Left lung (tissue), 14 donors: ENCODE measurements at places on chromosomes 12 and 14. TPM values are rescaled to one million over a fixed set of nuclear protein-coding genes. Genes with fewer than 3 reads are reported as not detected.

- no peak for DNase-seq
- H3K36me3 ChIP-seq = no peaks in the 10 kb centered on the region
- H3K4me3 ChIP-seq = no peak overlapping the region
- H3K27ac ChIP-seq = no peak overlapping the region
- no peaks in the 10 kb centered on the region for H3K27me3 ChIP-seq
These were observed 33.0 kb downstream of the FRMD6 start for GRCh38 chr14:51684760-51685159.

DNA sequence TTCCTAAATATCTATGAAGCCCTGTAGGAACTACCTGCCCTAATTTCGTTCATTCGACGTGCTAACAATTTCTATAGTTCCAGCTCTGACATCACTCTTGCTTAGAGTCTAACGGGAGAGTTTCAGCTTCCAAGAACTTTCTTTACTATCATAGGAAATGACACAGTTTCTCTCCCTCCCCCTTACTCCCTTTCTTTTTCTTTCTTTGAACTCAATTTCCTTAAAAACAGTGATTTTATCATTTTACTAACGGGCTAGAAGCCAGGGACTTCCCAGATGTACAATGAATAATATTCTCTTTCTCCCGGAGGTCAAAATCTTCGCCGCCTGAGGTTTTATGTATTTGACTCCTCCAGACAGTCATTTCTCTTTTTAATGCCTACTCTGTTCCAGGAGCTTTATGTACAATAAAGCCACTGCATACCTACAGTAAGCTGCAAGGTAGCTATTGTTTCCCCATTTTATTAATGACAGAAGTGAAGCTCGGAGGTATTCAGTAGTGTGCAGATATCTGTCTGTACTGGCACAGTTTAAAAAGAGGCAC lies 15.7 kb downstream of the SMCO2 start:
- no peak overlapping the region for H3K4me3 ChIP-seq
- no peaks in the 10 kb centered on the region for H3K4me1 ChIP-seq
- no peak for DNase-seq
- no peaks in the 10 kb centered on the region for H3K27me3 ChIP-seq
- H3K27ac ChIP-seq = peak overlapping the region; percentile 39

DNA sequence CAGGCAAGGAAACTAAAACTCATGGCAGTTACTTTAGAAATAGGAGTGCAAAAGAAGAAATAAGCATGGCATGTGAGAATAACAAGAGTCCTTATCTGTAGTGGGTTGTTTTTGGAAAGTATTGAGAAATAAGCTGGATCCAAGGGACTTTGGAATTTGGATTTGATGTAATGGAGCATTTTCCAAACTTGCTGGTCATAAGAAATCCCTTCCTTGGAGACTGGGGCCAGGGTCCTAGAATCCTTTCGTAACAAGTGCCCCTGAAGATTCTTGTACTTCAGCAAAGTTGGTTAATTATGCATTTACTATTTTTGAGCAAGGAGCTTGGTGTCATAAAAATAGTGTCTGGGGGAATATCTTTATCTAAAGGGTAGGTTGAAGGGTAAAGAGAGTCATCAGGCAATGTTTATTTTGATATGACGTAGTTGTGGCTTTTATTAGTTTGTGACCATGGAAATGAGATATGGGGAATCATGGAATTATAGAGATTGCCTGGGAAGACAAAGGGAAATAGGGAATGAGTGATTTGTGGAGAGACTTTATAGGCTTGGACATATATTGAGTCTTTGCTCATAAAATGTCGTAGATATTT lies 53.9 kb downstream of the WNK1 start:
- no peaks in the 10 kb centered on the region for H3K27me3 ChIP-seq
- H3K36me3 ChIP-seq = no peaks in the 10 kb centered on the region
- DNase-seq = no peak
- H3K4me3 ChIP-seq = no peak overlapping the region
- peaks cover 84% of the 10 kb centered on the region for H3K4me1 ChIP-seq
- H3K27ac ChIP-seq = peak overlapping the region; percentile 39

- no peaks in the 10 kb centered on the region for H3K27me3 ChIP-seq
- no peaks in the 10 kb centered on the region for H3K36me3 ChIP-seq
- H3K27ac ChIP-seq = no peak overlapping the region
- no peak overlapping the region for H3K4me3 ChIP-seq
- H3K4me1 ChIP-seq = no peaks in the 10 kb centered on the region
- DNase-seq = no peak
These were observed 1367.3 kb upstream of the FLRT2 start for GRCh38 chr14:84162633-84163032.

DNA sequence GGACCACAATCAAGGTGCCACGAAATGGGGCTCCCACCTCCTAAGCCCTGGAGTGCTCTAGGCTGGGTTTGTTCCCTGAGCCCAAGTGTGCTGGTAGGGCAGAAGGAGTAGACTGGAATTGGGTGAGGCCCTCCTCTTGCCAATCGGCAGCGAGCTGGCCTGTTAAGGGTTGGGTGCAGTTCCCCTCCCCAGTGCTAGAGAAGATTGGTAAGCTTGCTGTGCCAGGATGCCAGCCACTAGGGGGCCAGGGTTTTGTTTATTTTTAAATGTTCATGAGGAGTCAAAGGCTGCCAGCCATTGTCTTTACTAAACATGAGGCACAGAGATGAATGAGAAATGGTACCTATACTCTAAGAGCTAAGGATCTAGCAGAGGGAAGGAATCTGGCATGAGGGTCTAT lies 79.7 kb downstream of the SPTB start:
- H3K36me3 ChIP-seq = no peaks in the 10 kb centered on the region
- no peak for DNase-seq
- H3K27me3 ChIP-seq = no peaks in the 10 kb centered on the region
- H3K27ac ChIP-seq = no peak overlapping the region
- H3K4me3 ChIP-seq = no peak overlapping the region

GRCh38 chr12:132837693-132838409 lies 9.2 kb upstream of the GOLGA3 start:
- DNase-seq = no peak
- H3K4me3 ChIP-seq = no peak overlapping the region
- no peaks in the 10 kb centered on the region for H3K36me3 ChIP-seq
- peaks cover 3% of the 10 kb centered on the region for H3K4me1 ChIP-seq
- no peaks in the 10 kb centered on the region for H3K27me3 ChIP-seq

GRCh38 chr12:18589316-18589715 lies 148.5 kb downstream of the PLCZ1 start:
- no peaks in the 10 kb centered on the region for H3K36me3 ChIP-seq
- no peak overlapping the region for H3K4me3 ChIP-seq
- H3K4me1 ChIP-seq = no peaks in the 10 kb centered on the region

GRCh38 chr14:58947156-58947555 lies 241.3 kb upstream of the DAAM1 start:
- no peak for DNase-seq
- H3K27me3 ChIP-seq = no peaks in the 10 kb centered on the region
- no peaks in the 10 kb centered on the region for H3K4me1 ChIP-seq

DNA sequence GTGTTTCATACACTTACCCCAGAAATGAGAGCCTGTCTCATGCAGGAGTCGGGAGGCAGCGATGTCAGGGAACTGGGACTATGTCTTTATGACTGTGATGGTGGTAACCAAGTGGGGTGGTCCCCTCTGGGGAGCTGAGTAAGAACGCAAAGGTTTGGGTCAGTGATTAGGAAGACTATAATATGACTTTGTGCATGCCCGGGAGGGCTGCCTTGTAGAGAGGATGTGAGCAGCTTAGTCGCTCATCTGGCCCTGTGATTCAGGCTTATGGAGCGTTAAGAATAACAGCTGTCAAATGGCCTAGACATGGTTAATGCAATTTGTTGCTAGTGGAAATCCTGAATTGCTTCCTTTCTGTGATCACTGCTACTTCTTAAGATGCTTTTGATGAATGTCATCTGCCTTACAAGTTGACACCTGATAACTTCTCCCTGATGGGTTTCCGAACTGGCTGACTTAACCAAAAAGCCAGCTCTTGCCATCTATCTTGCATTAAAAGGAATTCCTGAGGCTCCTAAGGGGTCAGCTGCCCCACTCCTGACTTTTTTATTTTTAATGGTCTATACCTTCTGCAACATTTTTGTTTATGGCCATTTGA lies 35.4 kb upstream of the AACS start:
- H3K36me3 ChIP-seq = peaks cover 13% of the 10 kb centered on the region
- no peak for DNase-seq
- no peak overlapping the region for H3K4me3 ChIP-seq
- H3K27ac ChIP-seq = no peak overlapping the region

GRCh38 chr12:116650062-116650461 lies 87.8 kb downstream of the SPRING1 start:
- DNase-seq = no peak
- H3K4me1 ChIP-seq = peaks cover 4% of the 10 kb centered on the region
- no peak overlapping the region for H3K4me3 ChIP-seq
- H3K27me3 ChIP-seq = no peaks in the 10 kb centered on the region
- no peak overlapping the region for H3K27ac ChIP-seq
- H3K36me3 ChIP-seq = no peaks in the 10 kb centered on the region

DNA sequence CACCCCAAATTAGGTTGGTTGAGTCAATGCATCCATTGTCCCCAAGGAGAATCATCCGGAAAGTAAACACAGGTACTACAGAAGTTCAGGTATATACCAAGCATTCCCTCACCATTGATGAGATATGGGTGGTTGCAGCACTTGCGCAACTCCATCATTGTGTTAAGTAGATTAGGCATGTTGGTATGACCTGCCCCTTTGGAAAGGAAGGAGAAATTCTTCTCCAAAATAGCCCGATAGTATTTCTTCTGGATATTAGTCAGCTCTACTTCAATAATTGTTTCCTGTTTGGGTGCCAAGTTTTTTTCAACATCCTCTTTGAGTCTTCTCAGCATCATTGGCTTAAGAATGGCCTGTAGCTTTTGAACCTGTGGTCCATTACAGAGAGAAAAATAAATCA lies 21.3 kb upstream of the SUPT16H start:
- H3K36me3 ChIP-seq = peaks cover 100% of the 10 kb centered on the region
- no peak overlapping the region for H3K27ac ChIP-seq
- no peak for DNase-seq
- no peak overlapping the region for H3K4me3 ChIP-seq

DNA sequence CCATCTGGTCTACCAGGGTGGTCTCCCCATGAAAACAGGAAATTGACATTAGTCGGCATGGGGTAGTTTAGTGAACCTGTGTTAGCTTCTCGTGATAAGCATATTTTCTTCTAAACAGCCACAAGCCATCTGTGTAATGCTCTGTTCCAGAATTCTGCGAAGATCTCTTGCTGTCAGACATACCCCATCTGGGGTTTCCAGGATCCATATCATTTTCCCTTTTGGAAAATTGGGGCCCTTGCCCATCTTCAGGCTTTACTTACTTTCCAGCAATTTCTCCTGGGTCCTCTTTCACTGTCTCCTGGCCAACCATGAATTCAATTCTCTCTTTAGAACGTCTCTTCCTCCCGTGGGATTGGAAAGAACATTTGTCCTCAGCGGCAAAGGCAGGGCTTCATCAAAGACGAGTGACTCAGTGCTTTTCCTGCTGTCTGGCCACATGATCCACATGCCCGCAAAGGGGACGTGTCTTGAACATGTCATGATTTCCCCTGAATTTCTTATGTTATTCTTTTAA lies 21.4 kb upstream of the NCOR2 start:
- H3K27me3 ChIP-seq = no peaks in the 10 kb centered on the region
- H3K4me1 ChIP-seq = peaks cover 14% of the 10 kb centered on the region
- H3K4me3 ChIP-seq = no peak overlapping the region
- no peaks in the 10 kb centered on the region for H3K36me3 ChIP-seq

SLC25A29 gene
- total RNA-seq = 56.0 TPM

BIN2 gene
- 46.0 TPM for total RNA-seq

MYO1H gene
- 0.31 TPM for total RNA-seq
